Renal pelvis (tissue), 12 donors: ENCODE measurements at places on chromosomes 5 and 9.

GRCh38 chr5:110727025-110727314 is 499 bp upstream of the TMEM232 start:
- no peak for DNase-seq

DNA sequence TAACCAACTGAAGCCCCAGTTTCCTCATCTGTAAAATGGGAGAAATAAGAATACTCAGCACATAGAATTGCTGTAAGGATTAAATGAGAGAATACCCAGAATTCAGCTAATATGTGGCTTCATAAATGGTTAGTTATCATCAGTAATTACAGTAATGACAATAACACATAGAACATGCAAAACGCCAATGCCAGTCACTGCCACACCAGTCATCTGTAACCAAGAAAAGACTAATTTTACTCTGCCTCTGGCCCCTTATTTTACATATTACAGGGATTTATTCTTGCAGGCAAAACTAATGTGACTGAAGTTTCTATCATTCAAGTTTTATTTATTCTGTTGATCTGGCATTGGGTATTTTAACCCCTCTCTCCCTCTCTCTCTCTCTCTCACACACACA is 46.5 kb downstream of the EBF1 start:
- no peak for DNase-seq

DNA sequence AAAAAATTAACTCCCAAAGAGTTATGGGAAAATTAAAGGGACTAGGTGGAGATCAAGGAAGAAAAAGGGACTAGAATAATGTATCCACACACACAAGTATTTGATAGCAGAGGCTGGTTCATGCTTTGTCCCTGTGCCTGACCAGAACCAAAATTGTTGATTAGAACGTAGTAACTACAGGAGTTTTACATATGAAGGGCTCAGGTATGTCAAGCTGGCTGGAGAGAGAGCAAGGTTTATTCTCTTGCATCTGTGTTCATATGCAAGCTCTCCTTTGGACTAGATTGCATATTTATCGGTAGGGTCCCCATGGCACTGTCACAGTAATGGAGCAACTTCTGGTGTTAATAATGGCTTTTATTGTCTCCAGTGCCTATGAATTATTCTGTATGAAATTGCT is 239.9 kb upstream of the TRPM3 start:
- no peak for DNase-seq

- no peak for DNase-seq
These were observed 7.4 kb upstream of the CCDC187 start for GRCh38 chr9:136311051-136312008.

DNA sequence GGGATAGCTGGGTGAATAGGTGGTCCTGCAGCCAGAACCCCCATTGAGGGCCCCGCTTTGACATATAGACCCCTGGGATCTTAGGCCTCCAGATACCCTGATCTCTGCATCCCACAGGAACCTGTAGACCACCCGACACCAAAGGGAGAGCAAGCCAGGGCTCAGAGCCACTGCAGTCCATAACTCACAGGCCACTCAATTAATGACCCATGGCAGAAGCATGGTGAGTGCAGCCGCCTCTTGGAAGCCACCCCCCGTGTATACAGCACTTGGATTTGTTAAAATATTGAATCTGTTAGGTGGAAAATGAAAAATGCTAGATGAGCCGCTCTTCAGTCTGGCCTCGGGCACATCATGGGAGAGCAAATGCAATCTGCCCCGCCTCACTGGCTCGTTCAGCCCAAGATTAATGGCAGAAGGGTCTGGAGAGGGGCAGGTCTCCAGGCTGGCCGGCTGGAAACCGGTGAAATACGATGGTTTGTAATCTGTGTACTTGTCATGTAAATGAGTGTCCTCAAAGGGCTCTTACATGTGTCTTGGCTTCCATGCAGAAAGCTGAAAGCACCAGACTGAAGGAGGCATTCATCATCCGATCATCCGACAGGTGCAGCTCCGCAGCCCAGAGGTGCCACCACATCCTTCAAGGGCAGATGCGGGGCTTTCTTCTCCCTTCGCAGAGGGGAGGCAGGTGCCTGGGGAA is 111.3 kb downstream of the OLFM1 start:
- peak; percentile 59 for DNase-seq

DNA sequence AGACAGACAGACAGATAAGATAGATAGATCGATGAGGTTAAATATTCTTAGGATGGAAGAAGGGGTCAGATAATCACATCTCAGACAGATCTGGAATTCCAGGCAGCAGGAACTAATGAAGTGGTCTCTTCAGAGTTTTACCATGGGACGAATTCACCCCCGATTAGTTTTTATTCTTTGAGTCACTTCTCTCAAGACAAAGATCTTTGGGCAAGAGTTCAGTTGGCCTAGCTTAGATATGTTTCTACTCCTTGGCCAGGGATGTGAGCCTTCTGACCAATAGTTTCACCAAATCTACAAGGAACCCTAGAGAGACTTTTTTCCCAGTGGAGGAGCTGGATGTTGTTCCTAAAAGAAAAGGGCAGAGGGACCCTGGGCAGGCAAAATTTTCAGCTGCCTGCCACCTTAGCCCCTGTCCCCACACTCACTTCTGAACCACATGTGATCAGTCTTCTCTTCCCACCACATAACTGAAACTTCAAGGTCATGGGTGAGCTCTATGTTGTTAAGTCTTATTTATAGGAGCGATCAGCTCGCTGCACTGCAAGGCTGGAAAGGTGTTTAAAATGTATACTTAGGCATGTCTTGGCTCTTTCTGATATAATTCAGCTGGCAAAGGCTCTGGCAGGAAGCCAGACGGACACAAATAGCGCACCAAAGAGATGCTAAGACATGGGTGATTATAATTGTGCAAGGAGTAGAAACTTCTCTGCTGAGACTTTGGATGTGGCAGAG is 132.9 kb downstream of the PALM2AKAP2 start:
- no peak for DNase-seq

GRCh38 chr9:130984521-130984920 is 24.5 kb upstream of the LAMC3 start:
- no peak for DNase-seq

DNA sequence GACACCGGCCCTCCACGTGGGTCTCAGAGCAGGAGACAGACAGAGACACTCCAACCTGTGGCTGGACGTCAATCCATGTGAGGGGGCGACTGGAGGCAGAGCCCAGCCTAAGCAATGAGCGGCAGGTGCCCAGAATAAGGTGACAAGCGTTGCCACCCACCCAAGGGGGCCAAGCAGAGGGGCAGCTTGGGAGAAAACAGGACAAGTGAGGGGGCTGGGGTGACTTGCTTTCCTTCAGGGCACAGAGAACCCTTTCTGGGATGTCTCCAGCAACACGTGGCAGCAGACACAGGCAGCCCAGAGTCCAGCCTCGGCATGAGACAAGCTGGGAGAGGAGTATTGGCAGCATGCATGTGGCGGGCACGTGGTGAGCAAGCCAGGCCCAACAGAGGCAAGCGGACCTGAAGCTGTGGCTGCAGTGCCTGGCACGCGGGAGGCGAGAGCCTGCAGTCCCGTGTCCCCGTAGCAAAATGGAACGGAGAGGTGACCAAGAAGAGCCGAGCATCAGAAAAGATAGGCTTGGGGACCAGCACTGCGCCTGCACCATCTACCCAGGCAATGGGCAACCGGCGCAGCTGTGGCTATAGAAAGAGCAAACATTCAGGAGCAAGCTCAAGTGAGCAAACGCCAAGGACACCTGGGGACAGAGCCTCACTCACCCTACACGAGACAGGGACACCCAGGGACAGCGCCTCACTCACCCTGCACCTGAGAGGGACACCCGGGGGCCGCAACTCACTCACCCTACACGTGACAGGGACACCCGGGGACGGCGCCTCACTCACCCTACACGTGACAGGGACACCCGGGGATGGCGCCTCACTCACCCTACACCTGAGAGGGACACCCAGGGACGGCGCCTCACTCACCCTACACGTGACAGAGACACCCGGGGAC is 6.2 kb downstream of the TERT start:
- DNase-seq: no peak

- no peak for DNase-seq
These were observed 180.8 kb upstream of the GAS1 start for GRCh38 chr9:87127978-87128614.

DNA sequence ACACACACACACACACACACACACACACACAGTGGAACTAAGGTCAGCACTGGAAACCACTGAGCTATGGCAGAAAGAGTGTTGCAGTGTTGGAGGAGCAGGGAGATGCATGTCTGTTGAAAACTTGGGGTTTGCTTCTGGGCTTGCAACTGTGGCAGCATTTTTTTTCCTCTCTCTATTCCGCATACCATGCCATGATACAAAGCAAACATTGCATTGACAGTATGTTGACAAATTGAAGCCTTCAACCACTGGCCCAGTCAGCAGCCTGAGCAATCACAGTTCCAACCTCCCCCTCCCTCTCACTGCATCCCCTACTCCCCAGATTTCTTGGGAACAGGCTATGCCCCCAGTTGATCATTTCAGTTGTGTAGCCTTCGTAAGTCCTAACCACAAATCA is 478.1 kb upstream of the WWC1 start:
- DNase-seq: no peak

GRCh38 chr9:68978066-68978465 is 35.8 kb downstream of the PRKACG start:
- DNase-seq: no peak

DNA sequence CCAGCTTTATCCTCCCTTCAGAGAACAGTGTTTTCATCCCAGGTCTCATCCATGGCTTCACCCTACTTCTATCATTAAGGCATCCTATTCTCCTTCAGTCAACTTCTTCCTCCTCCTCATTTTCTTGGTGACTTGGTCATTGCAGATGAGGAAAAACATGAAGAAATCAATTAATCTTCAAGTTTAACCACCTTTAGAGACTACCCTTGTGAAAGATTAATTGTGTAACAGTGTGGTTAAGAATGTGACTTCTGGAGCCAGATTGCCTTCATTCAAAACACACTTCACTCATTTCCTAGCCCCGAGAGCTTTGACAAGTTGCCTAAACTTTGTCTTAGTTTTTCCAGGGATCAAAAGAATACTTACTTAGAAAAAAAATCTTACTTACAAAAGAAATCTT is 110.0 kb downstream of the STK32A start:
- no peak for DNase-seq

GRCh38 chr5:153630546-153630945 is 140.1 kb downstream of the GRIA1 start:
- DNase-seq: no peak

DNA sequence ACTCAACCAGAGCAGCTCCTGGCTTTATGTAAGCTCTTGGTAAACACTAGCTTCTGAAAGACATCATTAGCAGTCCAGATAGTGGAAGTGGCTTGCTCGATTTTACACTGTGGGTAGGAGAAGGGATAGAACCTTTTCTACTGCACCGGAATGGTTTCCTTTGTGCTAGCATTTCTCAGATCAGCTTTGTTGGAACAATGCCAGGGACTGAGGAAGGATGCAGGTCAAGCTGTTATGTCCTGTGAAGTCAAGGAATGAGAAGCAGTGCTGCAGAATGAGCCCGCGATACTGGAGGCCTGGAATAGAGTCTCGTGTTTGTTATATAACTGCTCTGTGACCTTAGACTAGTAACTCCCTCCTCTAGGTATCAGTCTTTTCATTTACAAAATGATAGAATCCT is 233.6 kb downstream of the GABRB2 start:
- DNase-seq: no peak

GRCh38 chr5:147403651-147404640 is 105.9 kb downstream of the DPYSL3 start:
- no peak for DNase-seq

GRCh38 chr5:60185231-60186099 is 291.9 kb upstream of the PDE4D start:
- no peak for DNase-seq

DNA sequence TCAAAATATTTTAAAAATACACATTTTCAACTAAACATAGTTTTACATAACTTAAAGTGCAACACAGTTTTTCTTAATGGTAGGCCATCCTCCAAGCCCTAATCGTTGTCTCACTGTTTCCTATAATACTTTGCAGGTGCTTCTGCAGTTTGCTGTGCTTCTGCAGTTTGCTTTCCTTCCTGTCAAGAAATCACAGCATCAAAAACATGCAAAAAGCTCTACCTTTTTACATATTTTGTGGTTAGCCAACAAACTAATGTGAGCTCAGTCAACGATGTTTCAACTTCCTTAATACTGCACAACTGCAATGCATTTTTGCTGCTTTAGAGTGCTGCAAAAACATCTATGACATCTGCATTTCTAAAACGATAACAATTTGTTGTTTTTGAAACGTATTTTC is 25.2 kb downstream of the EMB start:
- DNase-seq: no peak

DNA sequence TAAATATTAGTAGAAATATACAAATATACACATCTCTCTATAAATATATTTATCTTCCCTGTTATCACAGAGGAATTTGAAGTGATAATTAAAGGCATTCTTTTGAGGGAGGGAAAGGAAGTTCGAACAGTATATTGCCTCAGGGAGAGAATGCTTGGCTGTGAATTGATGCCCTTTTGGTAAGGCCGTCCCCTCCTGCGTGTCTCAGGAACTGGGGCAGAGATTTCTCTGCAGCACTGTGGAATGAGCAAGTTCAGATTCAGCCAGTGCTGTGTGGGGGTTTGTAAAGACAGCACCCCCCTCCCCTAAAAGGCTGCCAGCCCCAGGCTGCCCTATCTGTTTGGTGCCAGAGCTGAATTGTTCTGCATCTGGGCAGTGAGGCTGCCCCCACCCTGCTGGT is 42.0 kb downstream of the UBE2QL1 start:
- no peak for DNase-seq

DNA sequence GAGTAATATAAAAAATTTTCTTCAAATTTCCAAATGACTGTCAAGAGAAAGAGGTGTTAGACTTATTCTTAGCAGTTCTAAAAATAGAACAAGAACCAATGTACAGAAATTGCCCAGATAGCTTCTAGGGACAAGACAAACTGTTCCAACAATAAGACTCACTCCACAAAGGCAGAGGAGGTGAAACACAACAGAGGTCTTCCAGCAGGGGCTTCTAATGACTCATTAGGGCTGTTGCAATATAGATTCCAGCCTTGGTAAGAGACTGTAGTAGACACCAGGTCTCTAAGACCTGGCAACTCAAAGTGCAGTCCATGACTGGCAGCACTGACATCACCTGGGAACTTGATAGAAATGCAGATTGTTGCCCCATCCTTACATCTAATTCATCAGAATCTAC is 134.6 kb upstream of the VLDLR start:
- DNase-seq: no peak

- DNase-seq: no peak
These were observed 716.4 kb downstream of the NR2F1-AS1 start for GRCh38 chr5:92864591-92864990.

DNA sequence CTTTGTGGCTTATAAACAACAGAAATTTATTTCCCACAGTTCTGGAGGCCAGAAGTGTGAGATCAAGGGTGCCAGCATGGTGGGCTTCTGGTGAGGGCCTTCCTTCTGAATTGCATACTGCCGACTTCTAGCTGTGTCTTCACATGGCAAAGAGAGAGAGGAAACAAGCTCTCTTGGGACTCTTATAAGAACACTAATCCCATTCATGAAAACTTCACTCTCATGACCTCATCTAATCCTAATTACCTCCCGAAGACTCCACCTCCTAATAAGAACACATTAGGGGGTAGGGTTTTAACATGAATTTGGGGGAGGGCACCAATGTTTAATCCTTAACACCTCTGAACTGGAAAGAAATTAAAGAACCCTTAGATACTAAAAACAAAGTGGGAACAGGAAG is 75.9 kb upstream of the MINAR2 start:
- no peak for DNase-seq
